Stimulated activated memory B cell treated with anti-CD40 and anti-IgM and Interleukin-4, amounts not matched to agents 10 μg/mL and 1 μg/mL and 100 μg/mL, for 72 hours (primary cell): ENCODE measurements at places on chromosomes 4 and X.

DNA sequence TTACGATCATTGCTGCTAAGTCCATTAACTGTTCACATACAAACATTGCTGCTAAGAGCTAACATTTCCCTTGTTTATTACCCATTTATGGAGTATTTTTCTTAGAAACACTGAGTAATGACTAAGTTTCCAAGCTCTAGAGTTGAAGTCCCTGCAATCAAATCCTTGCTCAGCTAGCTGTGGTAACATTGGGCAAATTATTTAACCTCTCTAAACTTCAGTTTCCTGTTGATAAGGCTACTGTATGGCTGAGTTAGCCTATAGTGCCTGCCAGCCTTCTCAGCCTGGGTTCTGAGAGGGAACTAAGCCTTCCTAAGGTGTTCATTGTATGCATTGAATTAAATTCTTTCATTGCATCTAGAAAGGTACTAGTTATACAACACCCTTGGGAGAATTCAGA lies 15.2 kb upstream of the SCOC start:
- no peak for ATAC-seq

DNA sequence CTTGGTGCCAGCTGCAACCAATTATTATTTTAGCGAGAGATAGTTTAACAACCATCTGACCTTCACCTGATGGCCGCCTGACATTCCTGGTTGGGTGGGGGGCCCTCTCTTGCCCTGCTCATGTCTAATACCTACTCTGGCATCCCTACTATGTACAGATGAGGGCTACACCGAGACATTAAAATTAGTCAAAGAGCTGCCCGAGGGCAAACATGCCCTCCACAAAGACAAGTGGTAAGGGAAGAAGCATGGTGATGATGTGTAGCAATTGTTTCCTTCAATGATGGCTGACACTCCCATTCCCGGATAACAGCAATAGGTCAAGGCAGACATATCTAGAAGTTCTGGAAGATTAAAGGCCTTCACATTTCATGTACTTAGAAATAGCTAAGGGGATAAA lies 49.6 kb downstream of the MAP7D3 start:
- ATAC-seq: no peak

- no peak for ATAC-seq
Observed at GRCh38 chr4:22174640-22175039, 226.1 kb upstream of the KCNIP4 start.

GRCh38 chrX:2691543-2692220 lies 587 bp downstream of the CD99 start:
- ATAC-seq: no peak

GRCh38 chr4:73586666-73587065 lies 33.6 kb downstream of the RASSF6 start:
- no peak for ATAC-seq

- ATAC-seq: no peak
Observed at GRCh38 chrX:104621781-104622180, 55.8 kb downstream of the IL1RAPL2 start.

DNA sequence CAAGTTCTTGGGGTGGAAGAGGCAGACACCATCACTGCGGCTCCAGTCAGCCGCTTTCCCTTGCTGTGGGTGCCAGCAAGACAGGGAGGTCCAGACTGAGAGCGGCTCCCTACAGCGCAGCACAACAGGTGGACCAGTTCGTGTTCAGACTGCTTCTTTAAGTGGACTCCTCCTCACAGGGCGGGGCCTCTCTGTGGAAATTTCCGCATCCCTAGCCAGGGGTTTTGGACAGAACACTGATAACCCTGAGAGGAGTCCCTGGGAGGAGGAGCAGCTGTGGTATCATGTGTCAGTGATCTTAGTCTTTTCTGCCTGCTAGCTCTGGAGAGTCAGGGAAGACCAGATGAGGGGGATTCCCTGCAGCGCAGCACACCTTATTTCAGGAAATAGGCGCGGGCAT lies 48.5 kb downstream of the MAGEC2 start:
- ATAC-seq: no peak

- ATAC-seq: no peak
Observed at GRCh38 chr4:155405059-155405458, 28.3 kb upstream of the MAP9 start.
